ENCODE measurements at places on chromosomes 7 and 10.

- DNase-seq: no peak
Observed at GRCh38 chr10:103855424-103855823, at the start of gene SH3PXD2A. Gene SH3PXD2A (minus strand): TSS chr10:103855576. CDS start chr10:103855266, 310 bp downstream.

DNA sequence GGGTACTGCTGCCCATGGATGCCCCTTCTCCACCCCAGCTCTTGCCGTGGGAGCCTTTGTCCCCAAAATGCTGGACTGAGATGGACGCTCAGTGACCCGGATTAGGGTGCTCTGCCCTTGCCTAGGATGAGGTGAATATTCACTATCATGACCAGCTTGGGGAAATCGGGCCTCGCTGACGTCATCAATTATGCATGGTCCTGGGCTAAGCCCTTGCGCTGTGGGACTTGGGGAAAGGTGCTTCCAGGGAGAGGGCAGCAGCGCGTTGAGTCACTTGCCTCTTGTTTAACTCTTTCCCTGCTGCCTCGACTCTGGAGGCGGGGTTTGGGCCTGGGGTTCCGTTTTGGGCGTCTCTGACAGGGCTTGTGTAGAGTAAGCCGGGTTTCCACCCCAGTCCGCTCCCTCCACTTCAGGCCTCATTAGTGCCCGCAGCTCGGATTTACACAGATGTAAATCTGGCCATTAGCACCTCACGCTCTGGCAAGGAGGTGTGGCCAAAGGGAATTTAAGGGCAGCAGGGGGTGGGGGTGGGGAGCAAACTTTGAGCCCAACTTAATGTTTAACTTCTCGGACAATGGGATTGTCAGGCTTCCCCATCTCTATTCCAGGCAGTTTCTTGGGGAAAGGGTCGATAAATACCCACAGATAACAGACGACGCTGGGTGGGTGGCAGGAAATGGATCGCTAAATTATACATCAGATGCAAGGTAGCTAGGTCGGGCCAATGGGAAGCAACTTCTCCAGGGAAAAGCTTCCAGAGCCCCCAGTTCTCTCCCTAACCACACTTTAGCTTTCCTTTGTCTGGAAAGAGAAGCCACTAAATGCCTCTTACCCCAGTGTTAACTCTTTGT, 51.3 kb upstream of the TCF7L2 start:
- no peak for DNase-seq

GRCh38 chr7:66142334-66142733, 27.7 kb downstream of the CRCP start:
- no peak for DNase-seq

- DNase-seq: no peak
Observed at GRCh38 chr7:122727759-122728158, 25.0 kb upstream of the RNF148 start.

GRCh38 chr7:101527844-101528667, 101.0 kb downstream of the MYL10 start:
- no peak for DNase-seq

DNA sequence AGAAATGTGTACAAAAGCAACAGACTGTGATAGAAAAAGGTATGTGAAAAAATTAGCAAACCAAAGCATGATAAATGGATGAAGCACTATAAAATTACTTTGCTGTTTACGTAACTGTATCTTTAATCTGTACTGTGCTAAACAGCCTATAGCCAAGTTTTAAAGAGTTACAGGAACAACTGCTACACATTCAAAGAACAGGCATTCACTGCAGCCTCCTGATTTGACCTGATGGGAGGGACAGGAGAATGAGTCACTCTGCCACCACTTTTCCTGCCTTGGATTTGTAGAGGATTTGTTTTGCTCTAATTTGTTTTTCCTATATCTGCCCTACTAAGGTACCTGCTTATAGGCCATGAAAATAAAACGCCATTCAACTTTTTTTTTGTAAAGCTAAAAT, 116.1 kb downstream of the FANK1 start:
- no peak for DNase-seq

DNA sequence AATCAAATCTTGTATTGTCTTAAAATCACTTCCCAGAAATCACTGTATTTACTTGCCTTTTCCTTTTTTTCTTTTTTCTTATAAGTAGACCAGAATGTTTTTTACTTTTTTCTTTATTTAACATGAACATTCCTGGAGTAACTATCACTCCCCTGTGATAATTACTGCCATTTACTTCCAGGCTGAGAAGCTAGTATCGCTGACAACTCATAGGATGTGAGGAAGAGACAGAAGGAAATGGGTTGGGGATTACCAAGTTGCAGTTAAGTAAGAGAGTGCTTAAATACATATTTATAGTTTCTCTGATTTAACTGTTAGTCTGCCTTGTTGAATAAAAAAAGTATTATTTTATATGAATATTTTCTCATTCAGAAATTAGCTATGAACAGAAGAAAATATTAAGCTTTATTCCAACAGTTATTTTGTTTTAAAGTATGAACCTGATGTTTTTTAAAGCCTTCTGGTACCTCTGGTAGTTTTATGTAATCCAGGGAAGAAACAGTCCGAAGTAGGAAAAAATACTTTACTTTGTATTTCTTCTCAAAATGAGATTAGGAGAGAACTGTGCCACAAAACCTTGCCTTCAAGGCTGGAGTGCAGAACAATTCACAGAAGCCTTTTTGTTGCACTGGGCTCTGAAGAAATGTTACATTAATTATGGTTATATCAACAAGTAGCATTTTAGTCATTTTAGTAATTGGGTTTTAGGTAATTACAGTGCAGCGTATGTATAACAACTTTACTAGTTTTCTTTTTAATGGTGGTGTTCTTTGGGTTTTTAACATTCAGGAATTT, 72.8 kb downstream of the SHOC2 start:
- DNase-seq: no peak

DNA sequence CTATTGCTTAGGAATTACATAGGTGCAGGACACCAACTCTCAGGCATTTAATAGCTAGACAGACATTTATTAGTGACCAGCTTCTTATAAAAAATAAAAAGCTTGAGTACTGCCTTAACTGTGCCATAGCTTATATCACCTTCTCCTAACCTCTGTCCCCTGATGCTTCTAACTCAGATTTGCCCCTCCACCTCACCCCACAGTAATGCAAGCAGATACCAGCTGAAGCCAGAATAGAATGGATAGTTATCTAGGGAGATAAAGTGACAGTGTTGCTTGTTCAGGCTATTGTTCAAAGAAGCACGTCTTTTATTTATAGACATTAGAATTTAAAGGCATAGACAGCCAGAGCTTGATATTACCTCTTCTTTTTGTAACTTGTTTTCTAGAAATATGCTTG, 99.6 kb upstream of the GLCCI1 start:
- no peak for DNase-seq

- no peak for DNase-seq
Observed at GRCh38 chr7:139566075-139566474, 42.6 kb downstream of the CLEC2L start.

Measured in NCI-H460 (cell line).